Smooth muscle cell of bladder (primary cell): ENCODE measurements at places on chromosomes 4 and X. TPM values are rescaled to one million over a fixed set of nuclear protein-coding genes. Genes with fewer than 3 reads are reported as not detected.

Gene CFAP99
- 0.18 TPM in 1 of 2 replicates, not detected in the other for total RNA-seq

Gene HSFX2
- total RNA-seq, result 0.14 and 0.28 TPM in 2 replicates

Gene RBMXL3
- not detected in 2 replicates for total RNA-seq

Gene RASGEF1B
- 0.46 and 0.57 TPM in 2 replicates for total RNA-seq

Gene DMD
- 3.4 and 5.5 TPM in 2 replicates for total RNA-seq

Gene JAKMIP1
- under 0.01 TPM in 1 of 2 replicates, not detected in the other for total RNA-seq

Gene DNAAF6
- not detected in 2 replicates for total RNA-seq

Gene CYTL1
- total RNA-seq, result 3.1 and 53.0 TPM in 2 replicates

Gene NDUFC1
- total RNA-seq, result 45.0 and 53.6 TPM in 2 replicates

Gene REELD1
- not detected in 2 replicates for total RNA-seq

Gene RENBP
- 2.0 and 2.6 TPM in 2 replicates for total RNA-seq

Gene NALF2
- not detected in 2 replicates for total RNA-seq

Gene CCDC120
- total RNA-seq, result 0.09 and 0.28 TPM in 2 replicates

Gene ESX1
- total RNA-seq, result not detected in 2 replicates

Gene RS1
- not detected in 2 replicates for total RNA-seq

Gene DGKQ
- 12.4 and 14.2 TPM in 2 replicates for total RNA-seq

Gene MAGEA6
- under 0.01 TPM in 1 of 2 replicates, not detected in the other for total RNA-seq

Gene MTNR1A
- not detected in 2 replicates for total RNA-seq

Gene GABRG1
- not detected in 2 replicates for total RNA-seq

Gene FAM9B
- not detected in 2 replicates for total RNA-seq

Gene TMEM150C
- 0.65 and 2.7 TPM in 2 replicates for total RNA-seq

Gene ZNF732
- 0.14 and 0.18 TPM in 2 replicates for total RNA-seq

Gene CC2D2A
- 20.6 and 23.2 TPM in 2 replicates for total RNA-seq

Gene SLC34A2
- total RNA-seq, result not detected in 2 replicates
